Chondrocyte (in vitro differentiated cells): ENCODE measurements at places on chromosomes 4 and X.

DNA sequence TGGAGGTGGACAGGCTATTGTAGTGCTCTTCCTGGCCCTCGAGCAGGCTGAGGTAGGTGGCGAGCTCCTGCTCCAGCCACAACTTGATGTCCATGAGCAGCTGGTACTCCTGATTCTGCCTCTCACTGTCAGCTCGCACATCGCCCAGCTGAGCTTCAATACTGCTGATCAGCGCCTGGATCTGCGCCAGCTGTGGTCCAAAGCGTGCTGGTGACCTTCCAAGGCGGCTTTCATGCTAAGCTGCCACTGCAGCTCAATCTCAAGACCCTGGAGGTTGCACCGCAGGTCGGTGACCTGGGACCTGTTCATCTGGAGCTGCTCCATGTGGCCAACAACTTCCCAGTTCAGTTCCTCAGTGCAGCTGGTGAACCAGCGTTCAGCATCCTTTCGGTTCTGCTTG is 31.2 kb downstream of the LRIT3 start:
- peaks cover 2% of the 10 kb centered on the region for H3K36me3 ChIP-seq
- no peak overlapping the region for H3K27ac ChIP-seq
- H3K4me1 ChIP-seq = peaks cover under 1% of the 10 kb centered on the region
- DNase-seq = no peak

- no peaks in the 10 kb centered on the region for H3K4me1 ChIP-seq
- no peak overlapping the region for H3K4me3 ChIP-seq
- no peak overlapping the region for H3K27ac ChIP-seq
- no peak for DNase-seq
- no peaks in the 10 kb centered on the region for H3K36me3 ChIP-seq
Observed at GRCh38 chrX:12563121-12563520, 228.1 kb upstream of the PRPS2 start.

GRCh38 chr4:124913237-124913636 is 200.7 kb upstream of the ANKRD50 start:
- no peaks in the 10 kb centered on the region for H3K27me3 ChIP-seq
- H3K4me3 ChIP-seq = no peak overlapping the region
- no peak overlapping the region for H3K27ac ChIP-seq
- H3K4me1 ChIP-seq = peaks cover 9% of the 10 kb centered on the region

DNA sequence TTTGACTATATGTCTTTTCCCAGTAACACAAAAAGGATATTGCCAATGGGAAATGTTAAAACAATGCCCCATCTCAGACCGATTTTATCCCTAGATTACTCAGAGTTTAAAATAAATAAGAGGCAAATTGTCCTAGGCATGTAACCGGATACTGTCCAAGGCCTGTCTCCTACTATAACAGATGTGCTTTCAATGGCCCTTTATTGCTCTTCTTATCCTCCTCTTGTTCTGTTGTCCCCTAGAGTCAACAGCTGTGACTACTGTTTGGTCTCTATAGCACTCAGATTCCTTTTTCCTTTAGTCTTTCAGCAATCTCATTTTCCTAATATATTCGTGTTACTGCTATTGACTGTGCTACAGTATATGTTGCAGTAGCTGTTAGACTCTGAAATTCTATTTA is 66.8 kb upstream of the PLS3 start:
- peaks cover 20% of the 10 kb centered on the region for H3K4me1 ChIP-seq
- H3K27me3 ChIP-seq = no peaks in the 10 kb centered on the region
- no peak overlapping the region for H3K27ac ChIP-seq
- H3K36me3 ChIP-seq = no peaks in the 10 kb centered on the region

DNA sequence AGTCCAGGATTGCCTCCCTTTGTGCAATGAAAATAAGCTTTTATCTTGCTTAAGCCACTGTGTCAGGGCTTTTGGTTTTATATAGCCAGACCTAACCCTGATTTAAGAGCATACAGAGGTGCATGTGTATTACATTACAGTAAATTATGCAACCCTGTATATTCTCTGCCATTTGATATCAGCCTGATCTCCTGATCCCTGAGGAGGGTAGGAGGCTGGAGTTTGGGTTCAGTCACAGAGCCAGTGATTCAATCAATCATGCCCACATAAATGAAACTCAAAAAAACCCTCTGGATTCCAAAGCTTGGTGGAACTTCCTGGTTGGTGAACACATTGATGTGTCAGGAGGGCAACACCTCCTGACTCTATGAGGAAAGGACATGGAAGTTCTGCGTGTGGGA is 7.3 kb upstream of the KLHL8 start:
- no peaks in the 10 kb centered on the region for H3K27me3 ChIP-seq
- H3K4me3 ChIP-seq = no peak overlapping the region
- DNase-seq = no peak
- no peaks in the 10 kb centered on the region for H3K36me3 ChIP-seq
- no peaks in the 10 kb centered on the region for H3K4me1 ChIP-seq

GRCh38 chr4:68535974-68536373 is 40.1 kb downstream of the UGT2B17 start:
- no peaks in the 10 kb centered on the region for H3K4me1 ChIP-seq
- no peaks in the 10 kb centered on the region for H3K27me3 ChIP-seq
- DNase-seq = no peak

GRCh38 chr4:61332693-61333092 is 132.6 kb downstream of the ADGRL3 start:
- H3K4me3 ChIP-seq = no peak overlapping the region
- no peaks in the 10 kb centered on the region for H3K36me3 ChIP-seq
- H3K27me3 ChIP-seq = no peaks in the 10 kb centered on the region
- H3K4me1 ChIP-seq = no peaks in the 10 kb centered on the region
- no peak overlapping the region for H3K27ac ChIP-seq

DNA sequence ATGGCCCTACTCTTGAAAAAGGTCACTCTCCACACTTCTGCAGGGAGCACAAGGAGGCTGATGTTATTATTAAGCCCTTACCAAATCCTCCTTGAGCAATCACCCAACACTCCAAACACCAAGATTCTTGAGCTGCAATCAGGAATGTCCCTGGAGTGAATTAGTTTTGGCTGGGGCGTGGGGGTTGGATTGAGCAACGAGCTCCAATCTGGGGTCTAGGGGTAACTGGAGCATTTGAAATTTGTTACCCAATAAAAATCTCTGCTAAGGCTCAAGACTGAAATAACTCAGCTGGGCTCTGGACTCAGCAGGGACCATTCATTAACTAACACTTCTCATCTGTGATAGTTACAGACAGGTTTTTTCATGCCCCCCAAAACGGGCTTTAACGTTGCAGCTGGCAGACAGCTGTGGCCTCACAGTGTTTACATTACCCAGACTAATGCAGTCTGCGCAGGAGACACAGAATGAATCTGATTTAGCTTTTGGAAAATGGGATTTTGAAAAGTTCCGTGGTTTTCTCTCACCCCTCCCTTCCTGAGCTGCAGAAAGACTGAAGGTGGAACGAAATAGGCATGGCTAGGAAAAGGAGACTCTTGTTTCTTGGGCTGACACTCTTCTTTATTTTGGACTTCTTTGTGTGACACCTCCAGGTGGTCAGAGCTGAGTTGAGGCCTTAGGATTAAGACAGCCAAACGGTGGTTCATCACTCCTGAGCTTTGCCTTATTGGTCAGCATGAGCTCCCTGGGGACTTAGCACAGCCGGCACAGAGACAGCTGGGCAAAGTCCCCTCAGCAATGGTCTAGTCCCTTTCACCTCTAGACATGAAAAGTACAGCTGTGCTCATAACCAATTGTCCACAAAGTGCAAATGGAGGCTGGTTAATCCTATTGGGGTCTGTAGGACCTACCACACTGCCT is 26.6 kb downstream of the PLAC1 start:
- no peak overlapping the region for H3K27ac ChIP-seq
- no peak overlapping the region for H3K4me3 ChIP-seq
- peaks cover 11% of the 10 kb centered on the region for H3K4me1 ChIP-seq
- H3K36me3 ChIP-seq = no peaks in the 10 kb centered on the region
